Fibroblast of the aortic adventitia (primary cell): ENCODE measurements at places on chromosomes 6 and 20. TPM values are rescaled to one million over a fixed set of nuclear protein-coding genes. Genes with fewer than 3 reads are reported as not detected.
A peak's percentile ranks its signal among the peaks of the same experiment; 100 is the strongest.

- no peak for DNase-seq
Observed at GRCh38 chr20:33951171-33951570, 42.5 kb upstream of the RALY start.

- DNase-seq = no peak
Observed at GRCh38 chr20:3804781-3805180, 8.7 kb downstream of the CDC25B start.

- no peak for DNase-seq
Observed at GRCh38 chr20:23456409-23456808, 3.7 kb upstream of the CST11 start.

- DNase-seq = no peak
Observed at GRCh38 chr20:45368221-45368980, 5.4 kb downstream of the SYS1 start.

DNA sequence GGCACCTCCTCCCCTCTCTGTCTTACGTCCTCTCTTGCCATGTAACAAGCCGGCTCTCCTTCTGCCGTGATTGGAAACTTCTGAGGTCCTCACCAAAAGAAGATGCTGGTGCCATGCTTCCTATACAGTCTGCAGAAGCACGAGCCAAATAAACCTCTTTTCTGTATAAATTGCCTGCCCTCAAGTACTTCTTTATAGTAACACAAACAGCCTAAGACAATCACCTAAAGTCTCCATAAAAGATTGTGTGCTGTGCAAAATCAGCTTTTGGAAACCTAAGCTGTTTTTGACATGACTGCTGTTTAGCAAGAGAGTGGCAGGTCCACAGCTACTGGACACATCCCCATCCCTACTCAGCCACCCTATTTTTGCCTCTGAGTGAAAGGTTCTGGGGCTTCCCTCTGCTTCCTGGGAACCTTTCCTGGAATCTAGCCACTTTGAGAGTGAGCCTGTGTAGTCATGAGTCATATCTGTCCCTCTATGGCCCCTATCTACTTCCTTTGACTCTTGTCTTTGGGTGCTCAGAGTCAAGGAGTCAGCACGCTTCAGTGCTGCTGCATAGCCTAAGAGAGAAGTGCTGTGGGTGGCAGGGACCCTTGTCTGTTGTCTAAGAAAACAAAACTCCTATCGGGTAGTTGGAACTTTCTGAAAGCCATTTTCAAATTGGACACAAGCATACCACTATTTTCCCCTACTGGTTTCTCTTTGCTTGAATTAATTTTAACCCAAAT, 110.0 kb downstream of the PPP1R14C start:
- no peak for DNase-seq

GRCh38 chr6:118804091-118804490, 89.9 kb upstream of the ASF1A start:
- no peak for DNase-seq

DNA sequence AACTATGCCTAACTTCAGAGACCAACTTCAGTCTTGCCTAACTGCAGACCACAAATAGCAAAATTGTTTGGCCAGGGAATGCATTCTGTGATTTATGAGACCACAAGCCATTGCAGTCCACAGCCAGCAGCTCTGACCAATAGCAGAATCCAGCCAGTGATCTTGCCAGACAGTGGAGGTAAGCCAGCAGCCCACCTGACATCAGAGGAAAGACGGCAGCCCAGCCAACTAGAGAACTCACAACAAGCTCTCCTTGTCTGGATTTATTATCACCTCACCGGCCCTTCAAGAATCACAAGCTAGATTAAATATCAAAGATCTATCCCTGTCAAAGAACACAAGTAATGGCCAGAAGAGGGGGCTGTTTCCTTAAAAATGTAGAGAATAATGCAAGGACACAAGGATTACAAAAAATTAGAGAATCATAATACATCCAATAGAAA, 66.5 kb upstream of the SLC35F1 start:
- DNase-seq = peak; percentile 36

DNA sequence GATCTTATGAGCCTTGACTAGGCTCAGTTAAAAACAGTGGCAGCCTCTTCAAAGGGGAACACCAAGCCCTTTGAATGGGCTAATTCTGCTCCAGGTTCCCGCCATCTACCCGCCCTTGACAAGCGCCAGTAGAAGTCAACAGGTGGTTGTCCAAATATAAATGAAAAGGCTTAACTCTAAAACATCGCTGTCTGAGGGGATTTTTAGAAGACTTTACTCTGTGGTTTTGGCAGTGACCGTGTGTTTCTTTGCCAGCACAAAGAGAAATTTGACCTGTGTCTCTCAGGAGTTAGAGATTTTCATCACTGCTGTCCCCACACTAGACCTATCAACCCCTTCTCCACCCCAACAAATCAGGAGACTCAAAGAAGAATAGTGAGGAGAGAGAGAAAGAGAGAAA, 19.8 kb upstream of the SIM1 start:
- no peak for DNase-seq

DNA sequence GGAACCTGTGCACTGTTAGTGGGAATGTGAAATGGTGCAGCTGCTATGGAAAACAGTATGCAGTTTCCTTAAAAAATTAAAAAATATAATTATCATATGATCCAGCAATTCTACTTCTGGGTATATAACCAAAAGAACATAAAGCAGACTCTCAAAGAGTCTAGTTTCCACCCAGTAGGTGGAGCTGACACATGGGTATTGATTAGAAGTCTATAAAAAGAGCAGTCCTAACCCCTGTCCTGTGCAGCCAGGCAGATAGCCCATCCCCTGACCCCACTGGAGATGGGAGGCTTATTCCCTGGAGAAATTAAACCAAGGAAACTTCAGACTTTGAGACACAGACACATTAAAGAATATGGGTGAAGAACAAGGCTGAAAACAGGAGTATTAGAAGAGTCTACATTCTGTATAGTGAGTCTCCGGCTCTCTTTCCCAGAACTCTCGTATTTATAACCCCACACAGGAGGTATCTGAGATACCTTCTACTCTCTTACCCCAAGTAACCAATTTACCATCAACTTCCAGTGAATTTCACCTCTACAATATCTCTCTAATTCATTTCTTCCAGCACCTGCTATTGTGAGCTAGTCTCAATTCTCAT, 92.3 kb downstream of the SEL1L2 start:
- DNase-seq = no peak

DNA sequence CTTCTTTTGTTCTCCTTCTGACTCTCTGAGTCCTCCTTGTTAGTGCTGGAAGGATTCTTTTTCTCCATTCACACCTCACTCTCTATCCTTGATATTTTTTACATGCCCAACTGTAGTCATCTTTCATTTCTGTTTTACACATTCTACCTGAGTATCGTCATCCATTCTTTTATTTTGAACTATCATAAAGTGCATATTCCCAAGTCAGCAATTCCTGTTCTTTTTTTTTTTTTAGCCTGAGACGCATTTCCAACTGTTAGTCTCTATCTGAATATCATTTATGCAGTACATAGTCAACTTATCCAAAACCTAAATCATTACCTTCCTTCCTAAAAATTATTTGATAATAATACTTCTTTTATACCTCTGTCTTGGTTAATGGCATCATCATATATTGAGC, 207.5 kb downstream of the NKAIN2 start:
- DNase-seq = no peak

DNA sequence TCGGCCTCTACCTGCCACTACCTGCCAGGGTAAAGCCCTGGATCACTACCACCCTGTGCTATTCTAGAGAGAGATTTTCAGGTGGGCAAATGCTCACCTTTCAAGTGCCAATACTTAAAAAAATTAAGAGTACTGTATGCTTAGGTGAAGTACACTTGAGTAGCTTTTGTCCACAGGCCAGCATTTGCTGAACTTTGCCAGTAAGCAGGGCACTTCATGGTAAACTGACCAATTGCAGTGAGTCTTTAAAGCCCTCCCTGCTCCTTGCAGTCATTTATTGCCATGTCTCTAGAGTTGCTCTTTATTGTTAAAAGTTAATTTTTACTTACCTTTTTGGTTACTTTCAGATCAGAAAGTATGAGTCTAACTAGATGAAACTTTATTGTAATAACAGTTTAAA, 58.5 kb downstream of the PLAGL1 start:
- no peak for DNase-seq

DNA sequence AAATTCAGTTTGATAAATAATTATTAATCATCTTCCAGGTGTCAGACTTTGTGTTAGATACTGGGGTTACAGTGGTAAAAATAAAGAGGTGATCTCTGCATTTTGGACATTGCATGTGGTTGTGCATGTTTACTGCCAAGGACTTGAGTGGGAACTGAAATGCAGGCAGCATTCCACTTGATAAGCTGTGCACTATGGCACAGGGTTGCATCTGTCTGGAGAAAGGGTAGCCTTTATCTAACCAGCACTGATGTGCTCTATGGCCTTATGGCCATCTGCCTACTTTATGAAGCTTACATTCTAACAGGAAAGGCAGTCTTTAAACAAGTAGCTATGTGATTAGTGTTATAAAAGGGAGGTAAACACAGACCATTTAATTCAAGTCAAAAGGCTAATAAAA, 53.0 kb upstream of the MLIP start:
- DNase-seq = no peak

DNA sequence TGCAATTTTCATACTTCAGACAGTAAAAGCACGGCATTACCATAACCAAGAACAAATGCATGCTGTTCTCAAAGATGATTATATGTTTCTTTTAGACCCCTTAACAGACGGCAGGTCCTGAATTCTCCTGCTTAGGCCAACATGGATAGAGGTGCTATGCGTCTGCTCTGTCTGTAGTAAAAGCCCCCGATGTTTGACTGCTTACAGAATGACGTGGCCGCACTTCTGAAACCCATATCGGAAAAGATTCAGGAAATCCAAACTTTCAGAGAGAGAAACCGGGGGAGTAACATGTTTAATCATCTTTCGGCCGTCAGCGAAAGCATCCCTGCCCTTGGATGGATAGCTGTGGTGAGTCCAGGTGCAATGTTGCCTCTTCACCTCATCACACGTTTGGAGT, 93.1 kb upstream of the FAM8A1 start:
- DNase-seq = no peak

- DNase-seq = no peak
Observed at GRCh38 chr20:10167040-10167439, 51.6 kb upstream of the SNAP25 start.

GRCh38 chr20:1125277-1125676, 6.9 kb downstream of the PSMF1 start:
- no peak for DNase-seq

GRCh38 chr6:130282234-130282995, 59.7 kb upstream of the SAMD3 start:
- peak; percentile 36 for DNase-seq

- no peak for DNase-seq
Observed at GRCh38 chr6:7522873-7523272, 18.6 kb upstream of the DSP start.

- DNase-seq = no peak
Observed at GRCh38 chr20:15834857-15835256, 738.4 kb downstream of the KIF16B start.

- DNase-seq = peak; percentile 15
Observed at GRCh38 chr20:62433658-62434497, 6.5 kb upstream of the RBBP8NL start.

DNA sequence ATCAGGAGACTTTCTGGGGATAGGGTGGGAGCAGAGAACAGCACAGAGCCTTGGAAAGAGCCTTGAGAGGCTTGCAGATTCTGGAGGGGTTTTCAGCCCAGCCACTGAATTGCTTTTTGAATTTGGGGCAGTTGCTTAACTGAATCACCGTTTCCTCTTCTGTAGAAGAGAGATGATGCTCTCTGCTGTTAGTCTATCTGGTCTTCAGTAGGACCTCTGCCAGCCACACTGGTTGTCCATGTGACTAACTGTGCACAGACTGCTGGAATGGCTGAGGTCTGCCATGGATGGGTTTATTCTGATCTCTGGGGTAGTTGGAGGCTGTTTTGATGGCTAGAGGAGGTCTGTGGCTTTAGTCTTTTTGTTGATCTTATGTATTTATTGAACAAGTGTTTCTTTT, 21.4 kb upstream of the PRDM1 start:
- DNase-seq = no peak

- peak; percentile 28 for DNase-seq
Observed at GRCh38 chr6:104325341-104326172, 534.2 kb downstream of the HACE1 start.

GRCh38 chr20:39890697-39891096, 798.3 kb downstream of the MAFB start:
- DNase-seq = no peak

Gene FGD2
- not detected in 2 replicates for total RNA-seq

Gene THBS2
- 322 and 519 TPM in 2 replicates for total RNA-seq

Gene SLC22A16
- total RNA-seq = 0.09 TPM in 1 of 2 replicates, not detected in the other

Gene BANF2
- not detected in 2 replicates for total RNA-seq

Gene FAM83B
- total RNA-seq = 0.09 TPM in 1 of 2 replicates, not detected in the other

Gene CCN2
- 15.9 and 118 TPM in 2 replicates for total RNA-seq

Gene ARHGAP40
- total RNA-seq = not detected in 2 replicates

Gene GHRH
- total RNA-seq = not detected in 2 replicates

Gene SAMD10
- 0.16 and 2.3 TPM in 2 replicates for total RNA-seq

Gene PGC
- not detected in 2 replicates for total RNA-seq

Gene LAMA5
- total RNA-seq = 5.6 and 11.1 TPM in 2 replicates

Gene C20orf202
- 0.09 TPM in 1 of 2 replicates, not detected in the other for total RNA-seq

Gene OPRM1
- not detected in 2 replicates for total RNA-seq
